HCT116 (cell line): ENCODE measurements at places on chromosomes 4 and X.

GRCh38 chr4:80831383-80832361 lies 198.8 kb upstream of the BMP3 start:
- no peak for DNase-seq

- no peak for DNase-seq
These were observed 279.0 kb upstream of the TAPT1 start for GRCh38 chr4:16505267-16505666.

DNA sequence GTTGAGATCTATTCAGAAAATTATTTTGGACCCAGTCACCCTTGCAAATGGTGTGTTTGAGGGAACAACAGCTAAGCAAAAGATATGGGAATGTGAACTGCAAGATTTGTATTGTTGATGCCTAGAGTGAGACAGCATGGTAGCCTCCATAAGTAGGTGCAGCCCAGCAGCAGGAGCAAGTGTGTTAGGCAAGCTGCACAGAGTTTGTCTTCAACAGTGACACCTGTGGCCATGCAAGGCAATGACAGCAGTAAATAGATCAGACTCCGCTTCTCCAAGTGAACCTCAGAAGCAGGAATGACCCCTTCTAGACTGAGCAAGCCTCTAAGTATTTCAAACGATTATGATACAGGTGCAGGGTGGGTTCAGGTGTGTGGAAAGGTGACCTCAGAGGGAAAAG lies 133.4 kb upstream of the MSX1 start:
- DNase-seq = peak; percentile 34

GRCh38 chrX:44585866-44586265 lies 43.2 kb upstream of the FUNDC1 start:
- no peak for DNase-seq

DNA sequence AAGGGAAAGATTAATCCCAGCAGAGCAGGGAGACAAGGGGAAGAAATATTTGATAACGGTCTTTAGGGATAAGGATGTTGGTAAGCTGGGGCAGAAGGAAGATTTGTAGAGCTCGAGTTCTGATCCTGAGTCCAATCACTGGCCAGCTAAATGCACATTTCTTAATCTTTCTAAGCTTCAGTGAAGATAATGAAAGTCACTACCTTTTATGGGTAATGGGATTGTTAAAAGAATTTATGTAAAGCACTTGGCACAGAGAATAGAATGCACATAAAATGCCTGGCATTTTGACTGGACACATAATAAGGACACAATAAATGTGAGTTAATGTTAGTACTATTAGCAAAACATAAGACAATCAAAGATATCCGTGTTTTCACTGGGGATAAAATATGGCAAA lies 43.3 kb downstream of the NCAPG start:
- DNase-seq = no peak

- DNase-seq = no peak
These were observed 219.0 kb upstream of the CPEB2 start for GRCh38 chr4:14783011-14783877.

- no peak for DNase-seq
These were observed 88.4 kb upstream of the SLC7A11 start for GRCh38 chr4:138330531-138330930.

DNA sequence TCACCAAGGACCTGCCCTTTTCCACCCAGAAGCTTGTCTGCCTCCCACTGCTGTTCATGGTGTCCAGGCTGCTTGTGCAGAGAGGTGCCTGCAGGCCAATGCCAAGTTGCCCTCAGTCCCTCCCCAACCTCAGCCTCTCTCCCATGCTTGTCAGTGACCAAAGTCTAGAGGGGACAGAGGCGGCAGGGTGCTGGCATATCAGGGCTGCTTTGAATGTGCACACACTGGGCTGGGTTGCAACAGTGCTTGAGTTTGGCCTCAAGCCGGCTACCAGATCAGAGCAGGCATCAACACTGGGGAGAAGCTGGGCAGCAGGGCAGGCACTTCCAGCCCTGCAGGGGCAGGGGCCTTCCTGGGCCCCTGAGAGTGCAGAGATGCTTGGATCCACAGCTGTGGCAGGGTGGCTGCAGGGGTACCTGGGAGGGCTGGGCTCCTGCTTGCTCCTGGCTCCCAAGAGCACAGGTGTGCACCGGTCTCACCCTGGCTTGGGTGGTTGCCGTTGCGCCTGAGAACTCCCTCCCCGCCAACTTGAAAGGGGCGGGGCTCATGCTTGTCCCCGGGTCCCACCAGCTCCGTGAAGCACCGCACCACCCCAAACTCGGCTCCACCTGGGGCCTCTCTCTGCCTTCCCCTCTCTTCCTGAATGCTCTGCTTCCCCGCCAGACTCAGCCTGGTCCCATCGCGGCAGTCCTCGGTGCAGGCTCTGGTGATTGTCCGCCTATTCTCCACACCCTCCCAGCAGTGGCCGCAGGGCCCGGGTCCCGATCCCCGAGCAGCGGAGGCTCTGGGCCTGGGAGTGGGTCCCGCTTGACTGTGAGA lies 1681.9 kb upstream of the ADGRL3 start:
- no peak for DNase-seq

DNA sequence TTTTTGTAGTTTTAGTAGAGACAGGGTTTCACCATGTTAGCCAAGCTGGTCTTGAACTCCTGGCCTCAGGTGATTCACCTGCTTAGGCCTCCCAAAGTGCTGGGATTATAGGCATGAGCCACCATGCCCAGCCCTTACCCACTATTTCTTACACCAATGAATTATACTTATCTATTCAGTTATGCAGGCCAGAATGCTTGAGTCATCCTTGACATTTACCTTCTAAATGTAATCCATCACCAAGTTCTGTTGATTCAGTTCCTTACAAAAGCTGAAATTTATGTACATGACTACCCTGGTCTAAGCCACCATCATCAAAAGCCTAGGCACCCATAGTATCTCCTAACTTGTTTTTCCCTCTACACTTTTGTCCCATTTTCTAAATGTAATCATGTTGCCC lies 585.7 kb downstream of the IL15 start:
- DNase-seq = no peak

GRCh38 chr4:104976262-104976661 lies 170.4 kb upstream of the TET2 start:
- no peak for DNase-seq

GRCh38 chr4:148116264-148116663 lies 325.9 kb downstream of the NR3C2 start:
- DNase-seq = no peak

GRCh38 chrX:76147106-76147505 lies 25.8 kb upstream of the PBDC1 start:
- no peak for DNase-seq

GRCh38 chr4:57378766-57379165 lies 268.6 kb upstream of the IGFBP7 start:
- DNase-seq = no peak

DNA sequence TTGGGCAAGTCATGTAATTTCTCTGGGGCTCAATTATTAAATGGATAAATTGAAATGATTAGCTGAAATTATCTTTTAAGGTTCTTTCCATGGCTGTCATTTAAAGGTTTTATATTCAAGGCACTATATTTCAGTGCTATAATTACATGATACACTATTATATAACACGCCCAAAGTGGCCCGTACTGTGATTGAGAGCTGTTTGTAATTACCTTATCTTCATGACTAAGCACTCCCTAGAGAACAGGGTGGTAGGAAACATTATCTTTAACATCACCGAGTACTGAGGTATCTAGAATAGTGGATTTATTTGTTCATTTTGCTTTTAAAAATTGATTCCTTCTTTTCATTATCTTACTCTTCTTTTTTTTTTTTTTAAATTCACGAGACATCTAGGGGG lies 79.0 kb downstream of the DIAPH2 start:
- DNase-seq = no peak

DNA sequence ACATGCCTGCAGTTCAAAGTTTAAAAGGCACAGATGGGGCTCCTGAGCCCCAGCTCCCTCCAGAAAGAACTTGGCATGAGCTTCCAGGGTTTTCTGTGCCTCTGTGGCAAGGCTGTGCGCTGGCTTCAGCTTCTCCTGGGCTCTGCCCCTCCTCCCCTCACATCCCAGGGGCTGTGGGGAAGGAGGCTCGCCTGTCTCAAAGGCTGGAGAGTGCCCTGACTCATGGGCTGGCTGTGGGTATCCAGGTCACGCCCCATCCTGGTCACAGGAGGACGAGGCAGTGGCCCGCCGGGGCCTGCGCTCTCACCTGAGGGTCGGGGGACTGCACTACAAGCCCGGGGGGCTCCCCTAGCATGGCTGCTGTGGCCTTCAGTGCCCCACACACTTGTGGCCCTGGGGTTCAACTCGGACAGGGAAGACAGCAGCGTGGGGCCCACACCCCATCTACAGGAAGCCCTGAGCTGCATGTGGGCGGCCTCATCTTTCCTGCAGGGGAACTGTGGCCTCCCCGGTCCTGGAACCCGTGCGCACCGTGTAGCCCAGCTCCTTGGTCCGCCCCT lies 17.9 kb downstream of the LRPAP1 start:
- DNase-seq = no peak

GRCh38 chr4:113505044-113505443 lies 256.5 kb downstream of the CAMK2D start:
- no peak for DNase-seq

GRCh38 chr4:77196866-77197265 lies 39.9 kb downstream of the CCNG2 start:
- no peak for DNase-seq

- no peak for DNase-seq
These were observed 73.6 kb upstream of the SORBS2 start for GRCh38 chr4:185885604-185886003.

- DNase-seq = no peak
These were observed 468.2 kb downstream of the ZIC3 start for GRCh38 chrX:138034136-138034535.

- DNase-seq = no peak
These were observed 23.4 kb upstream of the ENPEP start for GRCh38 chr4:110452546-110452945.

DNA sequence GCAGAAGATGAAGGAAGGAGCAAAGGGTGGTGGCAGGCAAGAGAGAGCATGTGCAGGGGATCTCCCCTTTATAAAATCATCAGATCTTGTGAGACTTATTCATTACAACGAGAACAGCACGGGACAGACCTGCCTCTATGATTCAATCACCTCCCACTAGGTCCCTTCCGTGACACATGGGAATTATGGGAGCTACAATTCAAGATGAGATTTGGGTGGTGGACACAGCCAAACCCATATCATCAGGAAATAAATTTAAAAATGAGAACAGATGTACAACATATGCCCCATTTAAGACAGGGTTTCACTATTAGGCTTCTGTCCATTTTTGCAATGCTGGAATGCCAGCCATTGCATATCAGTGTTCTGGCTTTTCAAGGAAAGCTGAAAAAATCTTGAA lies 346.7 kb upstream of the SLIT2 start:
- no peak for DNase-seq

- DNase-seq = no peak
These were observed 1073.7 kb downstream of the PDHA2 start for GRCh38 chr4:96913441-96914080.

- DNase-seq = no peak
These were observed 553.6 kb upstream of the BOD1L1 start for GRCh38 chr4:14180983-14181601.

DNA sequence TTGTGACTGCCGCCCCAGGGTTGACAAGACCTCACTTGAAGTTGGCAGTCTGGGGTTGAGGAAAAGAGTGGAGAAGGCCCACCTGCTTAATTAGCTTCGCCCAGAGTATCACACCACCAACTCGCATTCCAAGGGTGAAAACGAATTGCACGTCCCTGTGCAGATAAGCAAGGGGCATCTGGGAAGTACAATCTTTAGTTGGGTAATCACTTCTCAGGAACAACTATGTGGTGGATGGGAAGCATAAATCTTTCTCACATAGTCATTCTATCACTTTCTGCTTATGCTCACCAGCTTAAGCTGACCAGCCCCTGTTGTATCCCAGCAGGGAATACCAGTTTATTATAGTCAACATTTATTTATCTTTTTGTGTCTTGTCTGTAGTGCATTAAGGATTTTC lies 14.3 kb downstream of the SPCS3 start:
- no peak for DNase-seq

GRCh38 chrX:20320461-20321159 lies 53.9 kb upstream of the RPS6KA3 start:
- no peak for DNase-seq

GRCh38 chr4:6452897-6453687 lies 19.3 kb downstream of the PPP2R2C start:
- no peak for DNase-seq

- no peak for DNase-seq
These were observed 95.4 kb downstream of the VCX2 start for GRCh38 chrX:8075636-8076035.

DNA sequence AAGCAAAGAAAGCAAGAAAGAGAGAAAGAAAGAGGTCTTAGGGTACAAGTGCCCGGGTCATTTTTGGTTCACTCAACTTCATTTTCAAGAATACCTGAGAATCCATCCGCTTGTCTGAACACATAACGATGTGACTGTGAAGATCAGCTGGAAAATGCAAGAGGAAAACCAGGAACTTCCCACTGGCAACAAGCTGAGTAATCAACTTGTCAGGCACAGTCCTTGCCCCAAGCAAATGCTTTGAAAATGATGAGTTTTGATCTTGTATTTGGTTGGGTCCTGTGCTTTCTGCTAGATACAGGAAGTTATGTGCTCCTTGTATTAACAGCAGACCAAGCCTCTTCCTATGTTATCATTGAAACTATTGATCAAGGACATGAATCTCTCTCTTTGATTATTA lies 239.1 kb downstream of the ASMT start:
- DNase-seq = no peak

- DNase-seq = no peak
These were observed 224.5 kb downstream of the PCDH18 start for GRCh38 chr4:137307806-137308205.

DNA sequence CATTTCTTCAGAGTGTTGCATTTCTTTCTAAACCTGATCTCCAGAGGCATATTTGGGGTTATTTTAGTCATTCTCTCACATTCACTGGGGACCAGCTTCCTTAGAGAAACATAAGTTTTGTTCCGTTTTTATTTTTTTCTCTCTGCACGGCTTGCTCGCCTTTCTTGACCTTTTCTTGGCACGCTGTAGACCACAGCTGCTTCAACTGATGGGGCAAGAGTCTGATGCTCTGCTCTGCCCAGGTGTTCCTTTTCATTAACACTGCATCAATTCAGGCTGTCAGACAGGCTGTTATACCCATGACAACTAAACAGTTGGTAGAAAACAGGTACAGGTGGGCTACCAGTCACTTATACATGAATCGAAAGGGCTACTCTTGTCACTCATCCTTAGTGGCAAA lies 682.2 kb upstream of the DIAPH2 start:
- no peak for DNase-seq
